ENCODE measurements at places on chromosomes 3 and 15.

GRCh38 chr3:153552887-153553604, 391.0 kb downstream of the RAP2B start:
- no peak for DNase-seq

DNA sequence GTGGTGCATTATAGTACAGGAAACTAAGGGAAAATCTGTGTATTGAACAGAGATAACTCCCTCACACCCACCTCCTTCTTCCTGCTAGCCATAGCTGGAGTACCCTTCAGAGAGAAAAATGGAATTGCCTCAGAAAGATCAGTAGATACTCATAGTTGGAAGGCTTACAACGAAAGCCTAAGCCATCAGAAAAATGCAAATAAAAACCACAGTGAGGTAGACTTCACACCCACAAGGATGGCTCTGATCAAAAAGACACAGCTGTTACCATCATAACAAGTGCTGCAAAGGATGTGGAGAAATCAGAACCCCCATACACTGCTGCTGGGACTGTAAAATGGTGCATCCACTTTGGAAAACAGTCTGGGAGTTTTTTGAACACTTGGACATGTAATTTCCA, 7.4 kb upstream of the DLG1 start:
- DNase-seq = no peak

DNA sequence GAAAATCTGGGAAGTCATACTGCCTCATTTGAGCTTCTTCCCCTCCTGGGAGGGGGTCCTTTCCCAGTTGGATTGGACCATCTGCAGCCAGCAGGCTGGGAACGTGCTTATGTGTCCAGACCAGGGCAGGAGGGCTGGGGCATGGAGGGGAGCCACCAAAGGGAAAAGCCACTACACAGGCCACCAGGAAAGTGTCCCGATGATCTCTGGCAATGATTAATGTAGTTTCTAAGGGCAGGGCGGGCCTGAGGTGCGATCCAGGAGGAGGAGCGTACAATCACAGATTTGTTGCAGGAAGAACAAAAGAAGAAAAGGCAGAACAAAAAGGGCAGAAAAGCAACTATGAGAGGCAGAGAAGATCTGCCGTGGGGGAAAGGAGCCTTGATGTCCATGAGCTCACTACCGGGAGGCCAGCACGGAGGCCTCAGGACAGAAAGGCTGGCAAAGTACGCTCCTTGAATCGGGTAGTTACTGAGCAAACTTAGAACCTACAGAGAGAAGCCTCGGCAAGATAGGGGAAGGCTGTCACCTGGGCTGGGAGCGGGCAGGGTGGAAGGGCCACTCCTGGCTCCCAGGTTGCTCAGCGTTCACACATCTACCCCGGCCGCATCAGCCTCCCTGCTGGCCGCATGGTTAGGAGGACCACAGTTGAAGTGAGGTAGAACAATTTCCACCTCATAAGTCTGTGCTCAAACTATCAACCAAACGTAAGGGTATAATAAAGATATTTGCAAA, 79.5 kb upstream of the PCSK6 start:
- no peak for DNase-seq

DNA sequence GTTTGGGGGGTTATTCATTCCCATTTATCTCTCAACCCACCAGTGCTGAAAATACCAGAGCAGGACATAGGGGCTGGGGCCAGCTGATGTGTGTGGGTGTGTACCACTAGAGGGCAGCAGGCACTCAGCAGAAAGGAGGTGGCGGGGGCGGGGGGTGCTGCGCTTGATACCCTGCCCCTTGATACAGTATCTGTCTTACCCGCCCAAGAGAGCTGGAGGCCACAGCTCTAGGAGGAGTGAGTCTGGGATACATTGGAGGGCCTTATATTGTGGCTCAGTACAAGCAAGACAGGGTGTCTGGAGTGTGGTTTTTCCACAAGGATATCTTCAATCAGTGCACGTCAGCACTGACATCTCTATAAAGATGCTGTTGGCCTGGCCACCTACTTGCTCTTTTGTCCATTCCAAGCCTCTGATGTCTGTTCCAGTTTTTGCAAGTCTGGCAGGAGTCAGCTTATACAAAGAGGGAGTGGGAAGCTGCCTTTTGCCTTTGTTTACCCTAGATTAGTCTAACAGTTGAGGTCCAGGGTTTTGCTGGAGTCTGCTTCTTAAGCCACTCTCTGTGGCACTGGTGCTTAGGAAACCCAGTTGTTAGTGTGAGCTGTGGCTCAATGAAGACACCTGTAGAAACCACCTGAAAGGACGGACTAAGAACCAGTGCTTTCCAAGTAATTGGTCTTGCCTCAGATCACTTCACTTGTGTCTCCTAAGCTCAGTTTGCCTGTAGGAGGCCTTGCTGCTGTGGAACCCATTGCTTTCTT, 1.5 kb upstream of the RBM15B start:
- DNase-seq = peak; percentile 33

- no peak for DNase-seq
Observed at GRCh38 chr15:57436166-57436565, 59.9 kb downstream of the CGNL1 start.

GRCh38 chr15:66285533-66286280, 7.7 kb upstream of the DIS3L start:
- no peak for DNase-seq

DNA sequence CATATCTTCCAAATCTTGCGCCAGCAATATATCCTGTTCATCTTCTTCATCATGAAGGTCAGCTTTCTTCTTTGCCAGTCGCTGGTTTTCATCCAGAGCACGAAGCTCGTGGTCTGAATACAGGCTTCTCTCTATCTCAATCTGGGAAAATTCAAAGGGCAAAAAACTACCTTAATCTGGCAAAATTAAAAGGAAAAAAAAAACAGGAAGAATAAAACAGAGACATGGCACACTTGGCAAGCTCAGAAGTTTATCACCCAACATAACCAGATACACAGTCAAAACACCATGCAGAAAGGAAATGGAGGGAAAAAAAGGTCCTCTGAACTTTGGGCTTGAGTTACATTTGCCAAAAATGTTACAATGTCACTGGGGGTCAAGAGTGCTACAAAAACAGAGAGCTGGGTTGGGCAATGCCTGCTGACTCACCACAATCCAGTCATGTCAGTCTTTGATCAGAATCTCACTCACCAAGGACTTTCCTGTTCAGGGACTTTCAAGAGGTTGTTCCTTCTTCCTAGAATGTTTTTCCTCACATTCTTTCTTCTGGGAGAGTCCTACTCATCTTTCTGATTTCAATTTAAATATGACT, 1.5 kb downstream of the MRPL46 start:
- peak; percentile 39 for DNase-seq

DNA sequence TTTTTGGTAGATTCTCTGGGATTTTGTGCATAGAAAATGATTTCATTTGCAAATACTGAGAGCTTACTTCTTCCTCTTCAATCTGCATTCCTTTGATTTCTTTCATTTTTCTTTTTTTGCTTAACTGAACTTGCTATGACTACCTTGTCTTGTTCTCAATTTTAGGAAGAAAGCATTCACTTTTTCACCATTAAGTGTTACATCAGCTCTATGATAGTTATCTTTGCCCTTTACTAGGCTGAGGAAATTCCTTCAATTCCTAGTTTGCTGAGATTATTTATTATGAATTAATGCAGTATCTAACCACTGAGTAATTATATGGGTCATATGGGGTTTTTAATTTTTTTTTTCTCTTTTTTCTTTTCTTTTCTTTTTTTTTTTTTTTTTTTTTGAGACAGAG, 172.8 kb downstream of the PEAK1 start:
- DNase-seq = no peak

- no peak for DNase-seq
Observed at GRCh38 chr15:85518979-85519761, 138.8 kb downstream of the AKAP13 start.

DNA sequence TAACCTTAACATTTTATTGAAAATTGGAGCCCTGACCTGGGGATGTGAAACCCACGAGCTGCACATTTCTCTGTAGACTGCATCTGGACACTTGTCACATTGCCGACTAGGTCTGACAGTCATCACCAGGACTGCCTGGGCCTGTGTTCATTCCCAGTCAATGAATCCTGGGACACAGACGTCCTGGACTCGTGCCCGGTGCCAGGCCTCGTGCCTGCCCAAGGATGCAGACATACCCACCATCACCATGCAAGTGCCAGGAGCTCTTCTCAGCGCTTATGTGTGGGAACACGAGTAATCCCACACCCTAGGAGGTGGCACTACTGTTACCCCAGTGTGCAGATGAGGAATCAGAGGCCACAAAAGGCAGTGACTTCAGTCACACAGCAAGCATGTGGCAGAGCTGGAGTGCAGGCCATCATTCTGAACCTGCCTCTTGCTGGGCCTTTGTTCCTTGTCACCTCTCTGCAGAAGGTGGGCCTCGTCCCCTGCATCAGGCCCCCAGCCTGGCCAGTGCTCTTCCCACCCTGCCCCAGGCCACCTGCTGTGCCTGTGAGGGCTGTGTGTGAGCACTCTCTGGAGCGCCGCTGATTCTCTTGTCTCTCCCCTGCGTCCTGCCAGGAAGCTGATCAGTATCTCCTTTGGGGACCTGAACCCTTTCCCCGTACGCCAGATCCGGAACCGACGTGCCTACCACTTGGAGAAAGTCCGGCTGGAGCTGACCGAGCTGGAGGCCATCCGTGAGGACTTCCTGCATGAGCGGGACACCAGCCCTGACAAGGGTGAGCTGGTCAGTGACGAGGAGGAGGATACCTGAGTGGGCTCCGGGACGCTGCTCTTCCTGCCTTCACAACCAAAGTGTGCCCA, 58.5 kb downstream of the ADAMTS7 start:
- no peak for DNase-seq

GRCh38 chr15:50108461-50108860, 10.6 kb downstream of the ATP8B4 start:
- DNase-seq = no peak

DNA sequence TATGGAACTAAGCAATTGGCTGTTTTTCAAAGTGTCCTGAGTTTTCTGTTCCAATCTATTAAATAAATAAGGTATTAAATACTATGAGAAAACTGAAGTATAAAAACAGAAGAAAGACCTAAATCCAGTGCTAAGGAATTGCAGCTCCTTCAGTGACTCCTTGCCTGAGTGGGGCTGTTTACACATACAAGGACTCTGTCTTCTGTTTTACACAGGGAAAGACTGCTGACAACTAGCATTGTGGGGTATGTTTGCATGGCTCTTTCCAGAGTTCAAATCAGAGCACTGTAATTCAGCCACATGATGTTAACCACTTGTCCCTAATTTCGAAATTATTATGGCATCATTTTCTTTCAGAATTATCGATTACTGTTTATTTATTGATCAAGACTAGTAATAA, 31.3 kb upstream of the MEIS2 start:
- DNase-seq = no peak

DNA sequence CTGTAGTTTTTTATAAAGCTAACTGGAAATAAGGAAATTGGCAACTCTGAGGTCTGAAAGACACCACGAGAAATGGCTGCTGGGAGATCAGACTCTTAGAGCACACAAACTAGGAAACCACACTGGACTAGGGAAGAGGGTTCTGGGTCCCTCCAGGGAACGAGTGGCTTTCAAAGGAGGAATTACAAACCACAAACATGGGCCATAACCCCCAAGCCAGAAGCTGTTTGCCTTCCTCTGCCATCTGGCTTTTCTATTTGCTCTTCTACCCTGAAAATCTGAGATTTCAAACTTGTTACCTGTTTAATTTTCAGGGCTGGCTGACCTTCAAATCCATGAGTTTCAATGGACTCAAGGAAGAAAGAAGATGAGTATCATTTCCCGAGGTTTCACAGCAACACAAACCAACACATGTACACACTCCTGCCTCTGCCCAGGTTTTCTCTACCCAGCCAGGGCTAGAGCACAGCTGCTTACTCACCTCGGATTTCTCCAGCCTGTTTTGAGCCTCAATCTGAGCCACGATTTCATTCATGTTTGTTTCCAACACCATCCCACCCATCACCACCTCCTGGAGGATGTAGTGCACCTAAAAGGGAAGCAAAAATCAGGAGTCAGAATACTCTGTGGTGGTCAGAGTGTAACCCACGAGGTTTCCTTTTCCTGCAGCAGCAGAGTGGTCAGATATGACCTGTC, 22.6 kb upstream of the ANPEP start:
- DNase-seq = peak; percentile 70

DNA sequence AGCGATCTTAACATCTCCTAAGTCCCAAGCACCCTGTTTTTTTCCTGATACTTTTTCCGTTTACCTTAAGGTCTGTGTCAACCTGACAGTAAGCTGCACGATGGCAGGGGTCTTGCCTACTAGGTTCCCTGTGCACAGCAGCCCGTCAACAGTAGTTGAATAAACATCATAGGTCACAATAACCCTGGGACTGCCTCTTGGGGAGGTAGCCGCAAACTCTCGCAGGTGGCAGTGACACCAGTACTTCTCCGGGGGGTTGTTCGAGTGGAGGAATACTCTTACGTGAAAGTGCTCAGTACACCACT, 365 bp upstream of the PDCD6IP start:
- DNase-seq = no peak

- DNase-seq = no peak
Observed at GRCh38 chr15:82135638-82136037, 89.8 kb upstream of the MEX3B start.

DNA sequence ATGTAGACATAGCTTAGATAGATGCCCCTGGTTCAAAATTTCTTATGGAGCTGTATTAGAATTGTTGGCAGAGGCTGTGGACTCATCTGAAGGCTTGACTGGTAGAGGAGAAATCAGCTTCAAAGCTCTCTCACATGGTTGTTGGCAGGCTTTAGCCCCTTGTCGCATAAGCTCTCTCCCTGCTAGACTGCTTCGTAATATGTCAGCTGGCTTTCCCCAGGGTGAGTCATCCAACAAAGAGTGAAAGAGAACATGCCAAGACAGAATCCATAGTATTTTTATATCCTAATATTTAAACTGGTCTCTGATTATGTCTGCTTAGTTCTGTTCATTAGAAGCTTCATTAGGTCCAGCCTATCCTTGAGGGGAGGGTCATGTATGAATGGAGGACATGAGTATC, 427.4 kb upstream of the NAALADL2 start:
- no peak for DNase-seq

DNA sequence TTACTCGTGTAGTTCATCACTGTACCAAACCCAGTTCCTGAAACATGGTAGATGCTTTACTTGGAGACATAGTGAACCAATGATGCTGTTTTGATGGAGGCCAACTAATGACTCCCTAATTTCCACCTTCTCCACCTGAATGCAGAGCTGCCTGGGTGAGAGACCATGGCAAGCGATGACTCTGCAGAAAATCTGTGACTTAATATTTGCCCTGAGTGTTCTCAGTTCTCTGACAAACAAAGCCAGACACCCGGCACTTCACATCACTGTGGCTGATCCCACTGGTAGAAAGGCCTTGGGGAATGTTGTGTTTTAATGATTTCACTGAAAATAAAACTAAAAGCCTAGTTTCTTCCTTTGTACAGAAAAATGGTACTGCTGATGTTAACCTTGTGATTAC, 39.5 kb upstream of the UBE3A start:
- no peak for DNase-seq

DNA sequence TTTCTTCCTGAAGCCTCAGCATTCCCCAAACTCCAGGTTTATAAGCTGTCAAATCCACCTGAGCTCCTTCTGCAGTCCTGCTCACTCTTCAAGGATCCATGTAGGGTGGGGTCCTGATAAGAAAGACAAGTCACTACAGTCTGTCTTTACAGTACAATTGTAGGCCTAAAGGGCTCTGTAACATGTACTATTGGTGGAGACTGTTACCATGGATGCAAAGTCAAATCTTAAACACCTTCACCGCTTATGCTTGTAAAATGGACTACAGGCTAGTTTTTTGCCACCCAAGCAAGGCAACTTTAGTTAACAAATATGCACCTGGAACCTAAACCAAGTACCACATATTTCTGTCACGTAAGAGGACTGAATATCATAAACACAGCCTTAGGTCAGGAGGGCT, 44.7 kb downstream of the CBLB start:
- no peak for DNase-seq

Measured in CD14-positive monocyte (primary cell).